Breast epithelium (tissue), 4 donors: ENCODE measurements at places on chromosomes 7 and 10.

DNA sequence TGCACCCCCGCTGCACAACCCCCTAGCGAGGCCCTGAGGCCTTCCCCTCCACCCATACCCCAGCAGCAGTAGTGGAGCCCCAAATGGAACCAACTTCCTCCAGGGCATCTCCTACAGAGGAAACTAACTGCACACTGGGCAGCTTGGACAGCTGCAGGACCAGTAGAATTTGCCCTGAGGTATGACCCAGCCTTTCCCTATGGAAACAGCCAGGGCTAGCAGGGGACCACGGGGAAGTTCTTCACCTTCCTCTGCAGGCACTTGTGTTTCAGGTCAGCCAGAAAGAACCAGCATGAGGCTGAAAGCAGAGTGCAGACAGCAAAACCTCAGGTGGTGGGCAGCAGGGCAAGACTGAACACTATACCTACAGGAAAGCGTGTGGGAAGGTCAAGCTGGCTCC lies 5.7 kb upstream of the EEPD1 start:
- DNase-seq: no peak

- DNase-seq: no peak
Measured at GRCh38 chr7:44819292-44819691, 22.8 kb downstream of the PPIA start.

- no peak for DNase-seq
Measured at GRCh38 chr10:1625079-1625478, 112.2 kb downstream of the ADARB2 start.

GRCh38 chr10:19451937-19452336 lies 364.3 kb upstream of the PLXDC2 start:
- no peak for DNase-seq

GRCh38 chr10:125016611-125017202 lies 74.8 kb downstream of the ZRANB1 start:
- no peak for DNase-seq

DNA sequence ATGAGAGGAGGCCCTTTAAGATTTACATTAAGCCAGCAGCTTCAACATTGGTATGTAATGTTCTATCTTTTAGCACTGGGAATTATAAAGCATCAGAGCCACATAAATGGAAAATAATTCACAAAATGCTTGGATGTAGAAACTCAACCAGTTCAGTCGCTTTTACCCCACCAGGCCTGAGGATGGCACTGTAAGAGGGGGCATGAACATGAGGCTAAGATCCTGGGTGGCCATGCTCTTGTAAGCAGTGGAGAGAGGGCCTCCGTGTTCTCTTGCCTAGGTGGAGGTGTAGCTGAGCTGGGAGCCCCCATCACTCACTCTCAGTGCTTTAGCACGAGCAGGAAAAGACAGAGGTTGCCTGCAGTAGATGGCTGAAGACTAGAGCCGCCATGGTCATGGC lies 238.8 kb downstream of the FANK1 start:
- DNase-seq: no peak

GRCh38 chr7:24781106-24781505 lies 23.8 kb upstream of the GSDME start:
- DNase-seq: no peak

- DNase-seq: no peak
Measured at GRCh38 chr7:21966271-21966670, 20.6 kb upstream of the CDCA7L start.

DNA sequence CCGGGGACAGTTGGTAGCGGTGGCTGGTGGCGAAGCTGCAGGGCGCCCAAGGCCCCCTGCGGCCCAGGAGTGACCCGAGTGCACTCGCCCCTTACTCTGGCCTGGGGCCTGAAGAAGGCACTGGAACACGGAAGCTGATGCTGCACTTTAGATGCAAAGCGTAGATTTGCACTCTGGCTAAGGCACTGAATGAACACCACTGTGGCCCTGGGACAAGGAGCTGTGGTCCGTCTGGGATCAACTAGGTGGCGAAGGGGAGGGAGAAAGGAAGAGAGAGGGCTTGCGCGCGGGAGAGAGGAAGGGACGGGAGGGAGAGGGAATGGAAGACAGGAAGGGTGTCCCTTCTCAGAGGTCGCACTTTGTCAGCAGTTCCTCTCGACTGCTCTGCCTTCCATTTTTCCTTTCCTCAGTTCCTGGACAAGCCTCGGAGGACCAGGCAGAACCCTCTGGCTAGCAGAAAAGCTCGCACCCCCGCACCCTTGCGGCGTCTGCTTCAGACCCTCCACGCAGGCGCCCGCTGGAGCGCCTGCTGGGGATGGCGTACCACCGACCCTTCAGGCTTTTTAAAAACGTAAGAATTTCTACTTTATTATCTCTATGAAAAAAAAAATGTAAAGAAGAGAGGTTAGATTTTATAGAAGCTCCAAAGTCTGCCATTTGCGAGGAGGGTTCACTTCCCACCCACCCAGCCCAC lies 1.2 kb downstream of the FERD3L start:
- no peak for DNase-seq

DNA sequence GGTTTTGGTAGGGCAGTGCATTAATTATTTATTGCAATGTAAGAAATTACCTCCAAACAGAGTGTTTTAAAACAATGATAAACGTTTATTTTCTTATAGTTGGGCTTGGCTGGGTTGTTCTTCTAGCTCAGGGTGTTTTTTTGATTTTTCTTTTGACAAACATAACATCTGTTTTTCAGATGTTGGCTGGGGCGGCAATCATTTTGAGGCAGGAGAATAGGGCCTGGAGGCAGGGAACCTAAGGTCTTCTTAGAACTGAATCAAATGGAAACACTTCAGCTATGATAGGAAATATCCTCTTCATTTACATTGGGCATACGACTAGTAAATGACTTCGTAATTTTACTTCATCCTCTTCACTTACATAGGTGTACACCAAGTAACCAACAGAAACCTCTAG lies 47.4 kb upstream of the NAMPT start:
- no peak for DNase-seq

- no peak for DNase-seq
Measured at GRCh38 chr7:55563596-55564325, 8.5 kb downstream of the VOPP1 start.

DNA sequence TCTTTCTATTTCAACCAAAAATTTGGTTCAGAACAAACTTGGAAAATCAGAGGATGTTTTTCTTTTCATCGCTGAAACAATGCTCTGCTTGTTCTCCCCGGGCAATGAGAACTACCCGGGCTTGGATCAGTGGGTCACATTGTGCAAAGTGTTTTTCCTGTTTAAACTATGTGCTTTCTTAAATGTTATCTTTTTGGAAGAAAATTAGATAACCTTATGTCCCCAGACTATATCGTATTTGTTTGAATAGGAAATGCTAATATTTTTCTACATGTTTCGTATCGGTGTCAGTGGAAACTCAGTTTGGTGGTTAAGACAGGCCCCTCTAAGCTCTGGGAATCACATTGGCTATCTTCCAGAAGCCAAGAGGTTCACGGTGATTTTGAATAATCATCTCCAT lies 319.5 kb upstream of the NFE2L3 start:
- no peak for DNase-seq

- DNase-seq: no peak
Measured at GRCh38 chr10:8365935-8366911, 311.7 kb downstream of the GATA3 start.

GRCh38 chr7:30930621-30931020 lies 19.0 kb downstream of the AQP1 start:
- DNase-seq: no peak

DNA sequence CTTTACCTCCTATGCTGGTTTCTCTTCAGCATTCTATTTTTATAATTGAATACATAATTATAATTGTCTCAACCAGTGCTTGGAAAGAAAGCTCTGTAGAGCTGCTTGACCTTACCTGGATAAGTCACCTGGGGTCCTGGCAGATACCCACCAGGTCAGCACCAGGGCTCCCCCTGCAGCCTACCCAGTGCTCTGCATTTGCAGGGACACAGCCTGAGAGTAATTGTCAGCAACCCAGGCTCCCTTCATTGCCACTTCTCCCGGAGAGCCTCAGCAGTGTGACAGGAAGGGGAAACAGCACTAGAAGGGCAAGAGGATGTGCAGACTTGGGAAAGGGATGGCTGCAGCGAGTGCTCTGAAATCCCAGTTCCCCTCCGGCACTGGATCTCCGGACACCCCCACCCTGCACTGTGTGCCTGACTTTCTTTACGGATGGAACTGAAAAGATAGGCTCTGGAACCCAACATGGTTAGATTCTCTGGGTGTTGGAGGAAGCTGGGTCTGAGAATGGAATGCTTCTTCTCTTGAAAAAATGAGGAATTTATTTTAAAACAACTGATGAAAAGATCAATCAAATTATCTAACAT lies 11.4 kb upstream of the PAX4 start:
- DNase-seq: no peak

DNA sequence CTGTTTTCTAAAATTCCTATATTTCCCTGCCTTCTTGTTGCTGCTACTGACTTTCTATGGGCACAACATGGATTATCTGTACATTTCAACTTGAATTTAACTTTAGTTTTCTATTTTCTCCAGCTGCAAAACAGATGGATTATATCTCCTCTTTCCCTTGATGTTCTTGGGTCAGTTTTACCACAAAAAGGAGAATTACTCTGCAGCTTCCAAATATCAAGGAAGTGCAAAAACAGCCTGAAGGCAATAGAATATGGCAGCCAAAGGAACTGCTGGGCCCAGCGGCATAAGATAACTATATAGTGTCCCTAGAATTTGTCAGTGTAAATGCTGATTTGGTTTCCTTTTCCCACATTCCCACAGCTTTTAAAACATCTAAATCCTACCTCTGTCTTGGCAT lies 29.1 kb downstream of the CPED1 start:
- DNase-seq: no peak

- no peak for DNase-seq
Measured at GRCh38 chr10:132272231-132272971, 35.3 kb downstream of the STK32C start.

GRCh38 chr10:61975391-61975932 lies 74.0 kb downstream of the ARID5B start:
- no peak for DNase-seq

DNA sequence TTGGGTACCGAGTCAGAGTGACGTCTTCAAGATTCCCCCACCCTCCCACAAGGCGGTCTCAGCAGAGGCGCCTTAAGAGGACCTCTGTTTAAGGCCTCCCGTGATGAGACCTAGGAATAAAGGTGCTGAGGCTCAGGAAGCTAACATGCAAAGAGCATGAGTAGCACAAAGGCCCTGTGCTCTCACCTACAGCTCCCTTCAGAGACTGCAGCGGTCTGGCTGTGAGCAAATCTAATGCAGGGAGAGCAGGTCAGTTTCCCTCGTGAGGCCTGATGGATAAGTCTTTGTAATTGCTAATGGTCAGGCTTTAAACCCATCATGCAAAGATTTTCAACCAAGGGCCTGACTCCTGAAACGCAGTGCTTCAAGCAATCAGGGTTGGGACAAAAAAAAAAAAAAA lies 909.3 kb upstream of the GHITM start:
- no peak for DNase-seq

DNA sequence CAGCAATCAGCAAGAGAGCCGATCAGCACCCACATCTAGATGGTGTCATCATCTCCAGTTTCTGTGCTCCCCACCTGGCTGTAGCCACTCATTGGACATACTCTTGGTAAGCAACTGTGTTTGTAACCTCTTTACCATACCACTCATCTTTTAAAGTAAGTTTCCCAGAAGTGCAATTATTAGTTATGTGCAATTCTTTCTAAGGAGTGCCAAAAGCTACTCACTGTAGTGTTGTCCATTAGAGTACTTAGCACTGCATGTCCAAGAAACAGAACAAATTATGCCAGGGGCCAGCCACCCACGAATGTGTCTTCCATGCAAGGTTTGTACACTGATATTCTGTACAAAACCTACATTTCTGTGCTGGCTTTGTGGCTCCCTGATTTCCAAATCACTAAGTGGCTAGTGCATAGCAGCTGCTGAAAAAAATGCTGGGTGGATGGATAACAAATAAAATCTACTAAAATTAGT lies 131.9 kb downstream of the SRPK2 start:
- DNase-seq: peak; percentile 32

- DNase-seq: no peak
Measured at GRCh38 chr7:3083350-3083749, 39.7 kb upstream of the CARD11 start.

DNA sequence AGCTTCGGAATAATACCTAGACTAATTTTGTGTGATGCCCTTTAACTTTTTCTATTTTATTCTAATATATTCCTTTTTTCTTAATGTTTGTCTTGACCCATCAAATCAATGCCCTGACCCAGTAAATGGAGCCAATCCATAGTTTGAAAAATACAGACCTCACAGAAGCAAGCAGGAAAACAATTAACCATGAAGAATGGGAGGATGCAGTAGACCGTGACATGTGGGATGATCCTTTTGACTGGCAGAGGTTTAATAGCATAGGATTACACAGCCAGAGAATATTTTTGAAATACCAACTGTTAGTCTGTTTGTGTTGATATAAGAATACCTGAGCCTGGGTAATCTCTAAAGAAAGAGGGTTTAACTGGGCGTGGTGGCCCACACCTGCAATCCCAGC lies 142.6 kb upstream of the NEBL start:
- DNase-seq: no peak

GRCh38 chr10:117112220-117112619 lies 25.9 kb downstream of the VAX1 start:
- no peak for DNase-seq

DNA sequence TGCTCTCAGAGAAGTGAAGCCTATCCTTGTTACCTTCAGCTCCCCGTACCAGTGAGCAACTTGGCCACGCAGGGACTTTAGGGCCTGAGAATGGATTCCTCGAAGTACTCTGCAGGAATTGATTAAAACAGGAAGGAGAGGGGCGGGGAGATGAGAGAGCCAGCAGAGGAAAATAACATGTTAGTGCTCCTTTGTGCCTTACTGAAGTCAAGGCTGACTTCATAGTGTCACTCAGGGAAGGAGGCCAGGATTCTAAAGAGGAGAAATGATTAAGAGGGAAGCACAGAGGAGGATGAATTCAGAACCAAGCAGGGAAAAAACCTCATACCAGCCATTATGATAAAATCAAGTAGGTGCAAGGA lies 195.6 kb upstream of the RHOBTB1 start:
- no peak for DNase-seq

- DNase-seq: no peak
Measured at GRCh38 chr7:81754918-81755696, 14.7 kb downstream of the HGF start.

- DNase-seq: no peak
Measured at GRCh38 chr7:2374830-2375728, 20.5 kb downstream of the EIF3B start.

DNA sequence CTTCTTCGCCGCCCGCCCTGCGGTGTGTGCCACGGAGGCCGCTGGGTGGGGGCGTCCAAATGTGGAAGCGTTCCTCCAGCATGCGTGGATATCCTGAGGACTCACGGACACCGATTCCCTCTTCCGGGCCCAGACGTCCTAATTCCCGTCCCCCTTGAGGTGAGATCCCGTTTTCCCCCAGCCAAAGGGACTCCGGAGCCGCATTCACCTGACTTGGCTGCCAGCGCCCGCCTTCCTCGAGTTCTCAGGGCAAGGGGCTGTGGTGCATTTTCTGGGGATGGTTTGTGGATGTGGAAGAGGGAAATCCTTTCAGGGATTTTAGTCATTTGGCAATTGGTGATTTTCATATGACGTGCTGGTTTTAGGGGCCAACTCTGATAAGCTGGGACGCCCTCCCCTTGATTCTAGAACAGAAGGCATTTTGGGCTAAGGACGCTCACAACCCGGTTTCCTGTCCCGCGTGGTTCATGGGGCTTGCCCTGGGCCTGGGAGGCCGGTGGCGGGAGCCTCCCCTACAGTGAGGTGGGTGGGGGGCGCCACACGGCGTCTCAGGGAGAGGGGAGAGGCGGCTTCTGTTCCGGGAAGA lies 165.4 kb downstream of the ACTR3B start:
- peak; percentile 10 for DNase-seq
